ENCODE measurements at places on chromosomes 4 and X. TPM values are rescaled to one million over a fixed set of nuclear protein-coding genes. Genes with fewer than 3 reads are reported as not detected.

GRCh38 chr4:118265312-118266144 lies 87.3 kb downstream of the PRSS12 start:
- DNase-seq, result no peak

DNA sequence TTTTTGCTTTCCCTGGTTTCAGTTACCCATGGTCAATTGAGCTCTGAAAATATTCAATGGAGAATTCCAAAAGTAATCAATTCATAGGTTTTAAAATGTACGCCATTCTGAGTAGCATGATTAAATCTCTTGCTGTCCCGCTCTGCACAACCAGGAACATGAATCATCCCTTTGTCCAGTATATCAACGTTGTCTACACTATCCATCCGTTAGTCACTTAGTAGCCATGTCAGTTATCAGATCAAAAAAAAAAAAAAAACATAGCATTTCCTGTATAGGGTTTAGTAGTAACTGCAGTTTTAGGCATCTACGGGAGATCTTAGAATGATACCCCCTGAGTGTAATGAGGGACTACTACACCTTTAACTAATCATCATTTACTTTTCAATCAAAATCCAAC lies 15.1 kb downstream of the LAMP2 start:
- peak; percentile 32 for DNase-seq

DNA sequence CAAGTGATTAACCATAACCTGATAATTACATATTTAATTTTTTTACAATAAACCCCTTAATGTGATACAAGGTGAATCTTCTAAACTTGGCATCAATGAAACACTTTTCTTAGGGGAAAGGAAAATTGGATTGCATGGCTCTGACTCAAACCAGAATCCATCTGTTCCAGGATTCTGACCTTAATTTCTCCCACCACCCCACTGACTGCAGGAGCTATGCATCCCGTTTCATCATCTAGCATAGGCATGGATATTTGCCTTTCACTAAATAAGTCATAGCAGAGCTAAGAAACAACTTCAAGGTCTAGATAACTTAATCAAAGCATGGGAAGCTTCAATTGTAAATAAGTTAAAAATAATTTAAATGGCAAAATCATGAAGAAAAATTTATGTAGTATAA lies 156.3 kb downstream of the BTC start:
- DNase-seq, result no peak

DNA sequence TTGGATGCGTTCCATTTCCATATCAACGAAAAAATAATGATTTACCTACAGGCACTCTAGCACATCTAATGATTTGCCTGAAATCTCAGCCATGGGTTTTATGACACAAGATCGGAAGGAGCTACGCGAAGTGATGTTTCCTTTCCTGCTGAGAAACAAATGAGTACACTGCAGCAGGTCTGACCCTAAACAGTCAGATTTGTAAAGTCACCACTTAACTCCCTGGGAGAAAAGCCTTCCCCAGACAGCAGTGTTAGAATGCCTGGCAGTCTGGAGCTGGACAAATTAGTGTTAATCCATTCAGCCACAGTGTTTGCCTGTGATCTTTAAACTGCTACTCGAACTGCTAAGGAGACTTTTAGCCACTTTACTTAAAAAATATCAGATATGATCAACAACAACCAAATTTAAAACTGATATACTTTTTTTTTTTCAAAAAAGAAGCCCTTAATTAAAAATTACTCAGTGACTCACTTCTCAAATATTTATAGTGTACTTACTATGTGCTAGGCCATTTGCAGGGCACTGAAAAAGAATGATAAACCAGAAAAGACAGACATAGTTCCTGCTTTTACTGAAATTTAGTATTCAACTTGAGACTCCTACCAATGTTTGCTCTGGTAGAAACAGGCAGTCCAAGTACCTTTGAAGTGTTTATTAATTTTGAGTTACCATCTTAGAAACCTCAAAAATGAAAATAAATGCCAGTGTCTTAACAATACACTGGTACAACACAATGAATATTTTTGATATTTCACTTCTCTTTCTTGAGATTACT lies 104.5 kb downstream of the SHISA3 start:
- no peak for DNase-seq

DNA sequence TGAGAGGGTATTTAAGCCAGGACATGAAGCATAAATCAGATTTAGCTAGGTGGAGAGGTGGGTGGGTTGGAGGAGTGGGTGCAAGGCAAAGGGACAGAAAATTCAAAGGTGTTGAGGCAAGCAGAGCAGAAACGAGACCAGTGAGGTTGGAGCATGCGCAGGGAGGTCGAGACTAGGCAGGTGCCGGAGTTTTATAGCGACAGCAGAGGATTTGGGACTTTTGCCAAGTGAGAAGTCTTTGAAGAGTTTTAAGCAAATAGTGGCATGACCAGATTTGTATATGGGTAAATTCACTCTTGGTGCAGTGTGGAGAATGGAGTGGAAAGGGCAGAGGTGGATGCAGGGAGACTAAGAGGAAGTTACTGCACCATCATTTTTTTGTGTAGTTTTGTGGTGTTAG lies 107.0 kb upstream of the TLR2 start:
- DNase-seq, result no peak

Gene GABRG1
- total RNA-seq, result not detected

Gene TRPC3
- not detected for total RNA-seq

Gene USP26
- not detected for total RNA-seq

All from RPMI7951 (cell line).